ENCODE measurements at places on chromosomes 2 and 18. TPM values are rescaled to one million over a fixed set of nuclear protein-coding genes. Genes with fewer than 3 reads are reported as not detected.

DNA sequence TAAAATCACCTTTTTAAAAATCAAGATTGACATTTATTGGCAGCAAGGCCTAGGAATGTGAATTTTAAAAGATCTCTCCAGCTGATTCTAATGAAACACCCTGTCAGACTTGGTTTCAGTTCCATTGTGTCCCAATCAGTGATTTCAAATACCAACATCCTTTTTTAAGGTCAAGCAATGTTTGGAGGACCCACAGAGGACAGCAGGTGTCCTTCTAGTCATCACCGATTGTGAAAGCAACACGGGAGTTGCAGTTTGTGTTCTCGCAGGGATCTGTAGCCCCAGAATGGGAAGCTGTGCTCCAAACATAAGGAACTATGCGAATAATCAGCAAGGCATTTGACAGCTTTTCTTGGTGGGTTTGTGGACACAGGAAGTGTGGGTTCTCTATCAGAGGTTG, 4.5 kb upstream of the KIDINS220 start:
- DNase-seq, result no peak

DNA sequence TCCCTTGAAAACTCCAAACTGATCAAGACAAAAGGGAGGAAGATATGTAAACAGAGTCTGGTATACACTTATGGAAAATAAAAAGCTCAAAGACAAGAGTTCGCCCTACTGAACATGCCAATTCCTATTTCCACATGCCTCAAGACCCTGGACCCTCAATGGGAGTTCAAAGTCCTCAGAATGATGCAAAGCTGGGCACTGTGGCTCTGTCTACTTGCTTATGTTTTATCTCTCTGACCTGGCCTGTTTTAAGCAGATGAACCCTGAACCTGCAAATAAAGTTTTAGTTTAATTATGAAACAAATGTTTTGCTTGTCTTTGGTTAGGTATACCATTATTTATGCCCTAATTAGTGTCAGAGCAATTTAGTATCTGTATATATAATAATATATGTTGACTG, 22.6 kb downstream of the NR4A2 start:
- no peak for DNase-seq

- no peak for DNase-seq
Observed at GRCh38 chr2:152094014-152094413, 4.8 kb downstream of the CACNB4 start.

Gene ALPI
- not detected for total RNA-seq

Gene CNDP1
- total RNA-seq, result not detected

Gene ZFP36L2
- 115 TPM for total RNA-seq

Gene ELOA2
- total RNA-seq, result not detected

Gene MERTK
- total RNA-seq, result 23.9 TPM

Gene LYPD1
- 3.2 TPM for total RNA-seq
